ENCODE measurements at places on chromosomes 3 and 15.
A peak's percentile ranks its signal among the peaks of the same experiment; 100 is the strongest.

- no peak for DNase-seq
Observed at GRCh38 chr3:25589783-25590258, 74.9 kb downstream of the TOP2B start.

- DNase-seq, result no peak
Observed at GRCh38 chr3:5456199-5456598, 268.7 kb downstream of the EDEM1 start.

GRCh38 chr3:121809249-121809648 lies 25.6 kb downstream of the IQCB1 start:
- DNase-seq, result no peak

- no peak for DNase-seq
Observed at GRCh38 chr3:7144697-7145308, 283.9 kb downstream of the GRM7 start.

- DNase-seq, result no peak
Observed at GRCh38 chr3:145175626-145176025, 985.4 kb downstream of the PLOD2 start.

GRCh38 chr3:62214850-62215249 lies 158.5 kb downstream of the FEZF2 start:
- DNase-seq, result no peak

DNA sequence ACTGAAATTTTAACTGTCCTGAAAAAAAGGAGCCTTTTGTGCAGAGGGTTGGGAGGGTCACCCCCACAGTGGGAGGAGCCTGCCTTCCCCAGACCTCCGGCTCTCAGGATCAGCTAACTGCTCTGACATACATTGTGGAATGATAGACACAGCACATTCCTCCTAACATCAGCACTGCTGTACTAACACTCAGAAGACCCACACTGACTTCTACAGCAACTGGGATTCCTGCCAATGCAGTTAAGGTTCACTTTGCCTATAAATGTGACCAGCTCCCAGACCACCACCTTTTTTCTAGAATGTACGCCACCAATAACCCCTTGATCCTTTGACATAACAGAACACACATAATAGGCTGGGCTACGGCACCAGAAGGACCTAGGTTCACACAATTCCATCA lies 3.2 kb downstream of the CPEB1 start:
- DNase-seq, result no peak

DNA sequence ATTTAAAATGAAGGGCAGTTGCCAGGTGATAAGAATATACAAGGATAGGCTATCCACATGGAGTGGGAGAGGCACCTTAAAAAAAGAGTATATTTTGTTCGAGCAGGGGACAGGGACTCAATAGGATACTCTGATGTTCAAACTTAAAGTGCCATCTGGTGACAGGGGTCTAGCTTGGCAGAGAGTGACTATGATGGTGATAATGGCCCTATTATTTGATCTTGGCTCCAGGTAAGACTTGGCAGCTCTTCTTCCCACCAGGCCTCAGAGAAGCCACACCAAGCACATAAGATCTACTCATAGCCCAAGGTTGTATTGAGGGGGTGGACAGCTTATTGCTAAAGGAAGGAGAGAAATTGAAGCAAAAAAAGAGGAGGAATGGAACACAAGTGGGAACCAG lies 109.0 kb upstream of the MANF start:
- DNase-seq, result no peak

- no peak for DNase-seq
Observed at GRCh38 chr3:463252-464192, 267.0 kb downstream of the CHL1 start.

- DNase-seq, result peak; percentile 6
Observed at GRCh38 chr3:153927107-153927506, 194.1 kb upstream of the ARHGEF26 start.

- DNase-seq, result no peak
Observed at GRCh38 chr3:20811006-20811405, 625.0 kb upstream of the SGO1 start.

DNA sequence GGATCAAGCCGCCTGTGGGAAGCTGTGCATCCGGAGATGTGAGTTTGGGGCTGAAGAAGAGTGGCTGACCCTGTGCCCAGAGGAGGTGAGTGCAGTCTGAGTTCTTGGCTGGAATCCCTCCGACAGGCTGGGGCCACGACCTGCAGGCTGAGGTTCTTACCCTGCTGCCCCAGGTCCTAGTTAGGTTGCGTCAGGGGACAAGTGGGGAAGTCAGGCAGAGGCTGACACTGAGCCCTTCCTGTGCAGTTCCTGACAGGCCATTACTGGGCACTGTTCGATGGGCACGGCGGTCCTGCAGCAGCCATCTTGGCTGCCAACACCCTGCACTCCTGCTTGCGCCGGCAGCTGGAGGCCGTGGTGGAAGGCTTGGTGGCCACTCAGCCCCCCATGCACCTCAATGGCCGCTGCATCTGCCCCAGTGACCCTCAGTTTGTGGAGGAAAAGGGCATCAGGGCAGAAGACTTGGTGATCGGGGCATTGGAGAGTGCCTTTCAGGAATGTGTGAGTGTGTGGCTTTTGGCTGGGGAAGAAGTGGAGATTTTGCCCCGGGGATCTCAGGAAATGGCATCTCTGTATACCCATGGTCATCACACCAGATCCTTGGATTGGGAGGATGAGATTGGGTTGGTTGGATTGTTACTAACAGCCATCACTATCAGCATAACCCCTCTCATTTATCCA lies 1.3 kb downstream of the PPM1M start:
- no peak for DNase-seq

DNA sequence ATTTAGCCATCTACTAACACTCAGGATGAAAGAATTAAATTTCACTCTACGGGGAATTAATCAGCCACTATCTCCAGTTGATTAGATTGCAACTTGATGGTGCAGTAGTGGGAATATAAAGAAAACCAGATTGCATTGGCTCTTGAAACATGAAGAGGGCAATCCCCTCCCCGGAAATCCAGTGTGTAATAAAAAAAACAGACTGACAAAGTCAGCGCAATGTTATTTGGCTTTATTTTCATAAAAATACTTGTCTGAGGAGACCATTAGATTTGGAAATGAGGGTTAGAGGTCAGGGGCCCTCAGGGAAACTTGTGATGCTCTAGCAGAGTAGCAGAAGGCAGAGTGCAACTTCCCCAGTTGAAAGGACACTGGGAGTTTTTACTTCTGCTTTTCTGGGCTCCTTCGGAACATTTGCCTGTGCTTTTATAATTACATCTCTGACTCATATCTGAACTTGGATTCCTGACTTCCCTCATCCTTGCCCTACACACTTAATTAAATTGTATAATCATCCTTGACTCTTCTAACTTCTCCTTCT lies 326.8 kb downstream of the TUSC7 start:
- DNase-seq, result peak; percentile 56

DNA sequence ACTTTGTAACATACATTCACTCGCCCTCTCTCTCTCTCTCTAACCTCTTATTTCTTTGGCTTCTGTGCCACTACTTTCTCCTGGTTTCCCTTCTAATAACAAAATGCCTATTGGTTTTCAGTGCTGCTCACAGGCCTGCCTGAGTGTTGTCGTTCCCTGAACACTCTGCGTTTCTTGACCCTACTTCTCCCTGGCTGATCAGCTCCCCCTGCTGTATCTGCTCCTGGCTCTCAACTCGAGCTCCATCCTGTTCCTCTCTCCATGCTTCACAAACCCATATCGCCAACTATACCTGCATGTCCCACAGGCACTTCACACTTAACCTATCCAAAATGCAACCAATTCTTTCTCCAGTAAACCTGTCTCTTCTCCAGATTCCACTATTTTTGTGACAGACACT lies 111.4 kb downstream of the OPA1 start:
- DNase-seq, result no peak

DNA sequence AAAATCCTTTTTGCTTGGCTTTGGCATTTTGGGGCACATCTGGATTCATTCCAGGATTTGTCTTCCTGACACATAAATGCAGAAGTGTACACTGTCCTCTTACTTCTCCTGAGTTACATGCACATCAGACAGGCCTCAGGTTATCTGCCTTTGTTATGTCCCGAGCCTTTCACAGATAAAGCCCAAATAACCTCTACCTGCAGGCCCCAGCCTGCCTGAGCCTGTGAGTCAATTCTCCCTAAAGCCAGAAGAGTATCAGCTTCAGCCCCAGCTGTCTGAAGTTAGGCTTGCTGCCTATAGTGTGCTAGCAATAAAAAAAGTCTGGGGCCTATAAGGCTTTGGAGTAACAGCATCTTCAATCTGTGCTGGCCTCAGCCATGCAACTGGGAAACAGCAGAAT lies 17.7 kb upstream of the GSK3B start:
- no peak for DNase-seq

GRCh38 chr3:115808244-115808643 lies 184.9 kb downstream of the GAP43 start:
- DNase-seq, result no peak

DNA sequence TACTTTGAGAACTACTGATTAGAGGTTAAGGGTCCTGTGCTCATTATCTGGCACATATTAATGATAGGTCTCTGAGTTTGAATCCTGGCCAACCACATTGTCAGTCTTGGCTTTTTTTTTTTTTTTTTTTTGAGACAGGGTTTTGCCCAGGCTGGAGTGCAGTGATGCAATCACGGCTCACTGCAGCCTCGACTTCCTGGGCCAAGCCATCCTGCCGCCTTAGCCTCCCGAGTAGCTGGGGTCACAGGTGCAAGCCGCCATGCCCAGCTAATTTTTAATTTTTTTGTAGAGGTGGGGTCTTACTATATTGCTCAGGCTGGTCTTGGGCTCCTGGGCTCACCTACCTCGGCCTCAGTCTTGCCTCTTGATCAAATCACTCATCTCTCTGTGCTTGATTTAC lies 547 bp upstream of the PCCB start:
- DNase-seq, result no peak

- DNase-seq, result no peak
Observed at GRCh38 chr15:45645026-45645980, 10.5 kb downstream of the SQOR start.

DNA sequence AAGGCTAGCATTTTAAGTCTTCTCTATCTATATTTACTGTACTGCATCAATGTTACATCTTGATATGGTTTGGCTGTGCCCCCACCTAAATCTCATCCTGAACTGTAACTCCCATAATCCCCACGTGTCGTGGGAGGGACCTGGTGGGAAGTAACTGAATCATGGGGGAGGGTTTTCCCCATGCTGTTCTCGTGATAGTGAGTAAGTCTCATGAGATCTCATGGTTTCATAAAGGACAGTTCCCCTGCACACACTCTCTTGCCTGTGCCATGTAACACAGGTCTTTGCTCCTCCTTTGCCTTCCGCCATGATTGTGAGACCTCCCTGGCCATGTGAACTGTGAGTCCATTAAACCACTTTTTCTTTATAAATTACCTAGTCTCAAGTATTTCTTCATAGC lies 161.5 kb downstream of the TBC1D5 start:
- no peak for DNase-seq

DNA sequence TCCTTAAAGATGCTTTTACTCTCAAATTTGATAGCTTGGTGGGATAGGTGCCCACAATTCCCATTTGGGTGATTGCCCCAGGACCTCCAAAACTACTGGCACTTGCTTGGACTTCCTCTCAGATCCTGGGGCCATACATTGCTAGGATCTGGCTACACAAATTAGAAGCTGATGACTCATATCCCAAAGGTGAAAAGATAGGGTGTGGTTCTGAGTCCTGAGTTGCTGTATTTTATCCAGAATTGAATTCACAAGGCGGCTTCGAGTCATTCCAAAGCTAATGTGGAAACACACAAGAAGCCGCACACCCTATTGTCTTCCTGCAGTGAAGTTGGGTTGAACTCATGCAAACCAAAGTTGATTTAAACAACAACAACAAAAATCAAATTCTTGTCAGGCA lies 53.4 kb downstream of the DUT start:
- no peak for DNase-seq

DNA sequence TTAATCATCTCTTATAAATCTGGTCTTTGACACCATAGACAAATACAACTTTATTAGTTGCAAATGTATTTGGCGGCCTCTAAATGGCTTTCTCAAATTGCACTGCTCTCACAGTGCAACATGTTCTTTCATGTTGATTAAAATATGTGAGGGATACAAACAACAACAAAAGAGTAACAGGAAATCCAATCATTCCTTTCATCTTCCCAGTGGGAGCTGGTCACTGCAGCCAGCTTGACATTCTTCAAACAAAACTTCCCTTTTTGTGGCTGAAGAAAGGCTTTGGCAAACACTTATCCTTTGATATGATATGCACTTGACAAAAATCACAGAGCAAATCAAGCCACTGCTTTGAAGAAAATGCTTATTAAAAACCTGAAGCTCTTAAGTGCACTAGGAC lies 973.6 kb downstream of the EPHA3 start:
- DNase-seq, result no peak

- no peak for DNase-seq
Observed at GRCh38 chr3:134326126-134326525, 48.1 kb downstream of the AMOTL2 start.

GRCh38 chr3:142646020-142646785 lies 50.0 kb downstream of the PLS1 start:
- no peak for DNase-seq

- no peak for DNase-seq
Observed at GRCh38 chr15:70750203-70750869, 13.0 kb downstream of the UACA start.

DNA sequence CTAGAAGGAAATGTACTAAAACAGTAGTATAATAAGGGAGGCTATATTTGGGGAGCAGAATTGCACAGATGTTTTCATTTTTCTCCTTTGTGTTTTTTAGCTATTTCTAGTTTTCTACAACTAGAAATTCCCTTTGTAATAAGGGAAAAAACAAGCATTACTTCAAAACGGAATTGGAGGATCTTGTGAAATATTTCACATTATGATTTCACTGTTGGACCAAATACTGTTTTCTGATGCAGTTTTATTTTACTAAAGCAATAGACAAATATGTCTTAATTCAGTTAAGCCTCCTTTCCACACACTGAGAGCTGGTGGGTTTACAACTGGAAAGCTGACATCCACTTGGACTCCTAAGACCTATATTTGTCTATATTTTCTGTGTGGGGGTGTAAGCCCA lies 7.3 kb downstream of the CCR1 start:
- DNase-seq, result no peak

DNA sequence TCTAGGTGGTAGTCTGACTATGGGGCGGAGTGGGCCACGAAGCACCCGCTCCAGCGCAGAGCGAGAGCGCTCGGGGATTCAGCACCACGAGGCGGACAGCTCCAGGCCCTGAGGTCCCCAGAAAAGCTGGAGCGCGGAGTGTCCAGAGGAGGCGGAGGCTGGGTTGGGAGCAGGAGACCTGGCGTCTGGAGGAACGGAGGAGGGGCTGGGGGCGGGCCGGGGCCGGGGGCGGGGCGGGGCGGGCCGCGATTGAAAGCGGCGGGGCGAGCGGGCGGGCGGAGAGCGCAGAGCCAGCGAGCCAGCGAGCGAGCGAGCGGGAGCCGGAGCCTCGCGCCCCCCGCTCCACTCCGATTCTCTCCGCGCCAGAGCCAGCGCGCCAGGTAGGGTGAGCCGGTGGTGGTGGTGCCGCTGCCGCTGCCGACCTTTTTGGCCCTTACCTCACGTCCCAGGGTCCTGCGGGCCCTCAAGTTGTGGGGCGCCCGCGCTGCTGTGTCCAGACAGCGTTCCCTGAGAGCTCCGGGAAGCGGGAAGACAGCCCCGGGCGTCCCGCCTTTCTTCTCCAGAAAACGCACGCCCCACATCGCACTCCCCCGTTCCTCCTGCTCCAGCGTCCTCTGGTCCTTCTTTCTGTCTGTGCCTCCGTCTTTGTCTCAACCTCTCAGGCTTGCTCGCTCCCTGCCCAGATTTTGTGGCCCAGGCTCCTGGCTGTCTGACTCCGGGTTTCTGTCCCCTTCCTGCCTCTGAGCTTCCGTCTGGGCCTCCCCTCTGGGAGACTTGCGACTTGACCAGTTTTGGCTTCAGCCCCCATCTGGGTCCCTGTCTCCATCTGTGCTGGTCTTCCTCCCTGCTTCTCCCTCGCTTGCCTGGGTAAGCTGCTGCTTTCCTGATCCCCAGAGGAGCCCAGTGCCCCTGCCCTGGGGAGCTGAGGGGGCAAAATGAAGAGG lies at the start of gene GRM2:
TSS of gene GRM2 (plus strand) at position 281 of the 944 bp plus-strand sequence. CDS start 1,916 bp downstream, outside the sequence.
- DNase-seq, result peak; percentile 38

All from HFF-Myc (cell line).